NCI-H526 (cell line): ENCODE measurements at places on chromosomes 13 and 19.

DNA sequence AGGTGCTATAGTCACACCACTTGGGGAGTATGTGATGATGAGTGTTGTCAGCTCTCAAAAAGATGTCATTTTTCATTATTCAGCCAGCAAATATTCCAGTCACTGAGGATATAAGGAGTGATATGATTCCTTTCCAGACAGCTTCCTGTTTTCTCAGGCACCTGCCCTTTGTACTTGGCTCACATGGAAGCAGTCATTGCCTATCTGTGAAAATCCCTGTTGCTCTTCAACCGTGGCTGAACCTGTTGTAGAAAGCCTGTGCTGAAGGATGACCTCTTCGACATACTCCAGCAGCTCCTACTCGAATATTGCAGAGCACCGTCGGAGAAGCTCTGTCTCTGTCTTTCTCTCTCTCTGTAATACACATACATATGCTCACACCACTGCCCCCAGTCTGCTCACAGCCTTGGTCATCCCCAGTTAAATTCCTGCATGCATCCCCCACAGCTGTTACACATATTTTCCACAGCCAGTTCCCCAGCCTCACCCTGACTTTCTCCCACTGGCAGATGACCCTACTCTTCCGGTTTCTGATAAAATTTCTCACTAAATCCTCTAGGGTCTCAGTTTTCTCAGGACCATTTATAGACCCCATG, 204.2 kb upstream of the ARGLU1 start:
- no peak for DNase-seq

- no peak for DNase-seq
These were observed 227.4 kb downstream of the DLEU7 start for GRCh38 chr13:50616101-50616500.

GRCh38 chr13:88068975-88069374, 397.8 kb downstream of the SLITRK5 start:
- DNase-seq: peak; percentile 69

GRCh38 chr13:49528161-49528560, 32.4 kb downstream of the PHF11 start:
- DNase-seq: no peak

DNA sequence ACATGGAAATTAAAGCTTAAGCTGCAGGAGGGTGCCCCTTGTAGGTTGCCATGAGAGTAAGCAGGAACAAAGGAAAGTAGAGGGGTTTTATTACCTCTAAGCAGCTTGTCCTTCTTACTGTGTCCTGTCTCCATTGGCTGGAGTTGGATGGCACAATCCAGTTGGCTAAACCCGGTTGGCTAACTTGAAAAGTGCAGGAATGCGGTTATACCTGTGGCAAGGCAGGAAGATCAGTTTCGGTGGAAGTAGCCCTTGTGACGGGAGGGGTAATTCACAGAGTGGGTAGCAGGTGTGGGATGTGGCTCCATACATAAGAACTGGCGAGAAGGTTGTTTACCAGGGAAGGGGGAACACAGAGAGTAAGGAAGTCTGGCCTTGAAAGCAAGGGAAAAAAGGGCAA, 3.2 kb downstream of the ZNF726 start:
- no peak for DNase-seq

GRCh38 chr13:107066355-107066754, 498.4 kb upstream of the ARGLU1 start:
- DNase-seq: no peak

DNA sequence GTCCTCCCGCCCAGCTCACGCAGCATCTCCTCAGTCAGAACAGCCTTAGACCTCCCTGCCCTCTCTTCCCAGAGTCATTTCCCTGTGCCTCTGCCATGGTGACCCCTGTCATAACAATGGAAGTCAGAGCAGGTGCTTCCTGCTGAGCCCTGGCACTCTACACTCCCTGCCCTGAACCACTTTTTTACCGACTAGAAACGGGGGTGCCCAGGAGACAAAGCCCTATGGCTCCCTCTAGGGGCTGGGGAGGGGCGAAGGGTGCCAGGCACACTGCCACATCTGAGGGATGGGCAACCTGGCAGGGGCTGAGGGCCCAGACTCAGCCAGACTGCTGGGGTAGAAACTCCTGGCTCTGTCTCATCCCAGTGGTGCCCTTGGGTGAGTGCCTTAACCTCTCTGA, 16.4 kb downstream of the ZNF574 start:
- DNase-seq: peak; percentile 71

- DNase-seq: no peak
These were observed 392.7 kb upstream of the HTR2A start for GRCh38 chr13:47289567-47289966.

- no peak for DNase-seq
These were observed 23.1 kb downstream of the ITGBL1 start for GRCh38 chr13:101475536-101475935.

- no peak for DNase-seq
These were observed 73.1 kb downstream of the KCTD12 start for GRCh38 chr13:76813000-76813691.

GRCh38 chr19:55370305-55370988, at the start of gene IL11:
TSS of gene IL11 (minus strand) at chr19:55370463. CDS start at chr19:55370310, 153 bp downstream.
- DNase-seq: no peak

- DNase-seq: peak; percentile 38
These were observed 685 bp downstream of the TCF3 start for GRCh38 chr19:1651568-1652291.

DNA sequence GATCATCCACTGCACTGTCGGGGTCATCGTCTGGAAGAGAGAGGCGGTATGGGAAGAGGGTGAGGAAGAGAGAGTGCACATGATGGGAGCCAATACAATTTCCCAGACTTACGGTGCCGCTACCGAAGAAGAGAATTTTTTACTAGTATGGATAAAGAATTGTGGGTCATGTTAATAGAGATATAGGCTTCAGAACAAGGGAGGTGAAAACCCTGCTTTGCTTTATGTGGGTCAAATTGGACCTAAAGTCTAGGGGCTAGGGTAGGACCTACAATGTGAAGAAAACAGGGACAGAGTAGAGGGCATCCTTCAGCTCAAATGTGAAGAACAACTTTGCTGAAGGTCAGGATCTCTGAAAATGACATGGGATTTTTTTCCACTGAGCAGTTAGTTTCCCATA, 29.9 kb downstream of the UNC13A start:
- DNase-seq: no peak

- no peak for DNase-seq
These were observed 39.6 kb downstream of the LTBP4 start for GRCh38 chr19:40640744-40641143.

DNA sequence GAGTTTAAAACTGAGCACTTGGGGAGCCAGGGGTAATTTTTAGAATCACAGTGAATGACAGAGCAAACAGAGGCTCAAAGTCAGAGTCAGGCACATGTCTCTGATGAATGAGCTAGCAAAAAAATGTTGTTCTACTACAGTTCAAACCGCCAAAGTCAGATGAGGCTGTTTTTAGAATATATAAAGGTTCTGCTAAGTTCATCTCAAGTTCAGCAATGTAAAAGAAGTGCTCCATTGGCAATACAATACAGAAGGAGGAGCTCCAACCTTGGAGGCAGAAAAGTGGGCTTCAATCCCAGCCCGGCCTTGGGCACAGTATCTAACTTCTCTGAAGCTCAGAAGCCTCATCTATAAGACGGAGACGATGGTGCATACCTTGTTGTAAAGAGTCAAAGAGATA, 70.1 kb upstream of the IPO5 start:
- no peak for DNase-seq

GRCh38 chr13:110369400-110369799, 62.3 kb downstream of the COL4A2 start:
- no peak for DNase-seq

GRCh38 chr19:929203-929890, 3.5 kb downstream of the ARID3A start:
- no peak for DNase-seq

GRCh38 chr19:46529622-46530451, 34.2 kb upstream of the PNMA8B start:
- DNase-seq: peak; percentile 58

DNA sequence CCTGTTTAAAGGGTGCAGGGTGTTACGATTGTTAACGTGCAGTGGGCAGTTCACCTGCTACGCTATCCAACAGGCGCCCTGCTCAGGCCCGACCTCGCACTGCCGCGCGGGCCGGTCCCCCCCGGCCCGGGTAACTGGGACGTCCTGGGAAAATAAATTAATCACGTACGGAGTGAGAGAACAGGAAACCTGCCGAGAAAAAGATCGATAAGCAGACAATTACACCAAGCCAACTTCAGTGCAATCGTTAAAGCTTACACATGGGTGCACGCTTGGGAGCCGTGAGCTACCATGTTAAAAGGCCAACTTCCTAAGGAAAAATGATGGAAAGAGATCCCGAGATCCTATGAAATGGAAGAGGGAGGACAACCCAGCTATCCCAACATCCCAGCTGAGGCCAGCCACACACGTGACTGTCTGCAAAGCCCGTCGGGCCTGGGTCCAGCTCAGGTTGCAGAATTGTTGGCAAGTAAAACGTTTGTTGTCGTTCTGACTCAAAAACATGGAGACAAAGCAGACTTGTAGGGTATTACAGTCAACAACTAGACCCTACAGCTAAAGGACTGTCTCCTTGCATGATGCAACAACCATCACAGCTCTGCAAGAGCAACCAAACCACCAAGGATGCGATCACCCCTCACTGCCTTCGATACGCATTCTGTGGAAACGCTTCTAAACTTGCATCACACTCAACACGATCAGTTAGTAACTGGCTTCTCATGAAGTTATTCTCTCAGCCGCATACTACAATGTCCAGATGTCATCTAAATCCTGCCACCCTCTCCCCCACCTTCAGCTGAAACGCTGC, 741 bp upstream of the TUBGCP3 start:
- no peak for DNase-seq

DNA sequence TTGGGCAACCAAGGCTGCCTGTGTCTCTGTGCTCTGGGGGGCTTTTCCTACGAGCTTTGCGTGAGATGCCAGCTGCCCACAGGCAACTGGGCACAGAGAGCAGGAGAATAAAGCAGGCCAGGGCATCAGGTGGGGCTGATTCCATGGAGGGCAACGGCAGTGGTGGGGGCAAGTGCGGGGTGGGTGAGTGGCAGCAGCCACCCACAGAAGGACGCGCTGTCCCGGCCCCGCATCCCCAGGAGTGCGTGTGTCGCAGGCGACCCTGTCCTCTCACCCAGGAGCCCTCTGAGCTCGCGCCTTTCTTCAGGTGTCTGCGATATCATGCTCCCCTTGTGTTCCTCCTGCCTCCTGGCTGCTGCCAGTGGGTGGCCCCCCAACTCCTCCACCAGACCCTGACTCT, 67.4 kb downstream of the MCF2L start:
- DNase-seq: no peak

GRCh38 chr13:49840266-49840665, 47.8 kb upstream of the KPNA3 start:
- no peak for DNase-seq

DNA sequence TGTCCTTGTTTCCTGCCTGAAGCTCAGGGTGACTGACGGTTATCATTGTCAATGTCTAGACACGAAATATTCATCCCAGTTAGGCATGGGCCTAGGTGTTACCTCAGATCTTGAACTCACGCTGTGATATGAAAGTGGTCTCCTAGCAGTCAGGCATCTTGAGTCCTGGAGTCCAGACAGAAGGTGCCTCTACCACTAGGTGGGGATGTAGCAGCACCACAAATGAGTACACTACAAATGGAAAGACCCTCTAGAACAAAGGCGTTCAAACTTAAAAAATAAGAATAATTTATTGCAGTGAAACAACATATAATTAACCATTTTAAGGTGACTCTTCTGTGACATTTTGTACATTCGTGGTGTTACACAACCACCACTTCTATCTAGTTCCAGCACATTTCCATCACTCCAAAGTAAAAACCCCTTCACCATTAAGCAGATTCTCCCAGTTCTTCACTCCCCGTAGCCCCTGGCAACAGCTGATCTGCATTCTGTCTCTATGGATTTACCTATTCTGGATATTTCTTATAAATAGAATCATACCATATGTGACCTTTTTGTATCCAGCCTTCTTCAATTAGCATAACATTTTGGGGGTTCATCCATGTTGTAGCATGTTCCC, 11.9 kb upstream of the FRY start:
- peak; percentile 34 for DNase-seq

DNA sequence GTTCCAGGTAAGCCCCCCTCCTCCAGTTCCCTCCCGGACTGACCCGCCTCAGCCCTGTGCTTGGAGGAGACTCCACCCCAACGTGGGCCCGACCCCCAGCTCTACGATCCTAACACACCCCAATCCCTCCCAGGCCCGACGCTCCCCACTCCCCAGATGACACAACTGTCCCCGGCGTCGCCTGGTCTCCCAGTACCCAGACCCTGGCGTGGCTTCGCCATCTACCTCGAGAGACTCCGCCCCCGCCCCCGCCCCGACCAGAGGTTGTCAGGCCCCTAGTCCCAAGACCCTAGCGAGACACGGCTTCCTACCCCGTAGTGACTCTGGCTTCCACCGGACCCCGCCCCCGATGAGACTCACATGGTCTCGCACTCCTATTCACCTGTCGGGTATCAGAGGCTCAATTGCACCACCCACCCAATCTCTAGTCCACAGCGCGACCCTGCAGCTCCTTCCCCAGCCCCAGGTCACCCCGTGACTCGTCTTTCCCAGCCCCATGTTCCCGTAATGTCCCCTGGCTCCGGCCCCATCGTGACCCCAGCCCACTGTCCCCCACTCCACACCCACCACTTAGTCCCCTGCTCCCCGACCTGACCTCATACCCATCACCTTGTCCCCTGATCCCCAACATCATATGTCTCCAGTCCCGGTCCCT, 2.9 kb downstream of the CD37 start:
- no peak for DNase-seq

- no peak for DNase-seq
These were observed 1.9 kb downstream of the VSTM2B start for GRCh38 chr19:29527500-29528328.
